GM20000 (cell line): ENCODE measurements at places on chromosomes 16 and 17.

- DNase-seq, result no peak
Measured at GRCh38 chr16:72362973-72363372, 191.0 kb upstream of the PMFBP1 start.

- no peak for DNase-seq
Measured at GRCh38 chr16:53662072-53662471, 41.6 kb downstream of the RPGRIP1L start.

GRCh38 chr16:24188751-24189318, 67.3 kb upstream of the CACNG3 start:
- DNase-seq, result no peak

GRCh38 chr16:66618588-66619375, 14.3 kb downstream of the CMTM3 start:
- no peak for DNase-seq

- no peak for DNase-seq
Measured at GRCh38 chr16:88530858-88531203, 39.4 kb upstream of the ZC3H18 start.

- DNase-seq, result no peak
Measured at GRCh38 chr16:15782573-15783365, 74.1 kb downstream of the MYH11 start.

GRCh38 chr17:29378500-29378899, 11.7 kb upstream of the TAOK1 start:
- no peak for DNase-seq

DNA sequence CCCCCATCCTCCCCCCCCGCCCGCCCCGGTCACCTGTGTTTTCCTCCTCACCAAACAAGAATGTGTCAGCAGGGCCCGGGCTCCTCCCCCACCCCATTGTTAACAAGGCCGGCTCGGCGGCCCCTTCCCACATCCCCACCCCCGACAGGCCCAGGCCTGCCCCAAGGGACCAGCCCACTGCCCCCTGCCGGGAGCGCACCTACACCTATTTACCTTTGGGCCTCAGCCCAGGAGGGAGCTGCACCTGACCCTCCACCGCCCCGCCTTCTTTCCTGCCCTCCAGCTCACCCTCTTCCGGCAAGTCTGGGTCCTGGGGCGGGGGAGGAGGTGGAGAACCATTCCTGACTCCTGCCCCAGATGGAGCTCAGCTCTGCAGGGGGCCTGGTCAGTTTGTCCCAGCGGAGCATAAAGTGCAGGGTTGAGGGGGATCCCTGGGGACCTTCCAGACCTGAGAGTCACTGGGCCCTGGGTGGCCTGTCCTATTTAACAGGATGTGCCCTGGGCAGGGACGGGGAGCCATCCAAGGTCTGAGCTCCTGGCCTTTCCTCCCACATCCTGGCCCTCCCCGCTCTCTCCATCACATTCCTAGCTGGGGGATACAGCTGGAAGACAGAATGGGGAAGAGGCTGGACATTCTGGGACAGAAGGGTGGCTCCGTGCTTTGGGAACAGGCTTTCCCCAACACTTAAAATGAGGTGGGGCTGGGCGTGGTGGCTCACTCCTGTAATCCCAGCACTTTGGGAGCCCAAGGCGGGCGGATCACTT, 8.3 kb downstream of the FOXJ1 start:
- no peak for DNase-seq

DNA sequence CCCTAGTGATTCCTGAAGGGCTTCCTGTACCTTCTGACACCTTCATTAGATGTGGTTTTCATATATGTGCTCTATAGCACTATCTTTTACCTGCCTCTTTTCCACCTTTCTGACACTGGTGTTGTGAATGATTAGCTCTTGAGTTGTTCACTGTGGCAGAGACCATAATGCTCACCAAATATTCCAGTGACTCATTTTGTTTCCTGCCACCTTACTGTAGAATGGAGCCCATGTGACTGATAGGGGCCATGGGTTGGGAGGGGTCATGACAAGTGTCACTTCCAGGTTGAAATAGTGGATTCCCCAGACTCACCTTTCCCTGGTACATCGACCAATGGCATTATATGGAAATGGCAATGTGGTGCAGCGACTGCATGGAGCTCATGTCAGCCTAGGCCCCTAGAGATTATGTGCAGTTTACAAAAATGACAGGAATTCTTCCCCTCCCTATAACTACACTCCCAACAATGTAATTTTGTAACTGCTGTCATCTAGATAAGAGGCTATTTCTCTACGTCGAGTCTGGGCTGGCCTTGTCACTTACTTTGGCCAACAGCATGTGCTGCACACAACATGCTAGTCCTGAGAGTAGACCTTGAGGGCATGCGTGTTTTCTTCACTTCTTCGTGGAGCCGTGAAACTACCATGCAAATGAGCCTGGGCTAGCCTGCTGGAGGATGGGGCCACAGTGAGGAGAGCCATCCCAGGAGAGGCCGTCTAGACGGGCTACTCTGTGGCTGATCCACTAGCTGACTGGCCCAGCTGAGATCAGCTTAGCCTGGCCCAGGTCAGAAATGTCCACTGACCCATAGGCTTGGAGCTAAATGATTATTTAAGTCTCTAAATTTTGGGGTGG, 409.5 kb downstream of the CA10 start:
- no peak for DNase-seq

DNA sequence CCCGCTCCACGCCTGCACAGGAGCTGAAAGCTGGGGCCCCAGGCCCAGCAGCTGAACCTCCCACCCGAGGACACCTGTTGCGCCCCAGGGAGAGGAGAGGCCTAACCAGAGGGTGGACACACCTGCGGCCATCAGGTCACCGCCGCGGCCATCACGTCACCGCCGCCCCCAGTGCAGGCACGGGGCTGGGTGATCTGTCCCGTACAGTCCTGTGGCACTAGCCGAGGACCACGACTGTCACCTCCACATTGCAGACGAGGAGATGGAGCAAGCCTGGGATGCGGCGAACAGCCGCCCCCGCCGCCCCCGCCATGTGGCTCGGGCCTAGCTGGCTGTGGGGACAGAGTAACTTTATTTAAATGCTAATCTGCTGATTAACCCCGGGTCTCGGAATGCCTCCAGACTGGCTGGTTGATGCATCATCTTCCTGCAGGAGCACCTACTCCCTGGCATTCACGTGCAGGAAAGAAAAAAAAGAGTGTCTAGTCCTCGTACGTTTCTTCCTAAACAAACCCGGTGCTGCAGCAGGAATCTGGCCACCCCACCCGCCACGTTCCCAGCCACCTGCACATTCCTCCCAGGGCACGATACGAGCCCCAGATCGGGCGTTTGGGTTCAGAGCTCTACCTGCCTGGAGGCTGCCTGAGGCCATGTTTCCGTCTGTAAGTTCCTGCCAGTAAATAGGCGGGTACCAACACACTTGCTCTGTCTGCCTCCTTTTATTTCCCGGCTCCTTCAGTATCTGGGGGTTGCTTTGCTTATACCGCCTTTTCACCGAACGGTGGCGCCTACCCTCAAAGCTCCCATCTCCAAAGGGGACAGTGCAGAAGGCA, 29.9 kb downstream of the PIEZO1 start:
- DNase-seq, result peak; percentile 66

- no peak for DNase-seq
Measured at GRCh38 chr16:56669005-56669839, at the start of gene MT1H. TSS of gene MT1H (plus strand) at chr16:56669814. CDS start at chr16:56669885, 71 bp downstream.
